ENCODE measurements at places on chromosomes 4 and X. TPM values are rescaled to one million over a fixed set of nuclear protein-coding genes. Genes with fewer than 3 reads are reported as not detected.

- H3K27me3 ChIP-seq, result no peaks in the 10 kb centered on the region
- H3K27ac ChIP-seq, result peak overlapping the region; percentile 64
- H3K4me3 ChIP-seq, result no peak overlapping the region
- no peaks in the 10 kb centered on the region for H3K36me3 ChIP-seq
These were observed 35.0 kb downstream of the PROM1 start for GRCh38 chr4:16048619-16049419.

DNA sequence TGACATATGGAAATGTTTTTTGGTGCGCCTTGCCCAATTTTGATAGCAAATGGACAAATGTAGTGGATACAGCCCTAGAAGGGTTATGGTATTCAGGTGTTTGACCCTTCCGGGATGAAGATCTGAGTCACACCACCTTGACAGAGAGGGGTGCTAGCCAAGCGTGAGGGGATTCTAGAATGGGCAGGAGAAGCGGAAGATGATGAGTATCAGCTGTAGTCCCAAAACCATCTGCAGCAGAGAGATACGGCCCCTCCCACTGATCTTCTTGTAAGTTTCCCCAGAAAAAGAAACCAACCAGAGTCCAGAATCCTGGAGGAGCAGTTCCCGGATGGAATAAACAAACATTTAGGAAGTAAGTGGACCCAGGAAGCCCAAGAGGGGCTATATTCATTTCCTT lies 18.1 kb downstream of the DCHS2 start:
- H3K36me3 ChIP-seq, result no peaks in the 10 kb centered on the region
- no peaks in the 10 kb centered on the region for H3K27me3 ChIP-seq
- DNase-seq, result no peak
- peaks cover 4% of the 10 kb centered on the region for H3K4me1 ChIP-seq
- no peak overlapping the region for H3K27ac ChIP-seq

DNA sequence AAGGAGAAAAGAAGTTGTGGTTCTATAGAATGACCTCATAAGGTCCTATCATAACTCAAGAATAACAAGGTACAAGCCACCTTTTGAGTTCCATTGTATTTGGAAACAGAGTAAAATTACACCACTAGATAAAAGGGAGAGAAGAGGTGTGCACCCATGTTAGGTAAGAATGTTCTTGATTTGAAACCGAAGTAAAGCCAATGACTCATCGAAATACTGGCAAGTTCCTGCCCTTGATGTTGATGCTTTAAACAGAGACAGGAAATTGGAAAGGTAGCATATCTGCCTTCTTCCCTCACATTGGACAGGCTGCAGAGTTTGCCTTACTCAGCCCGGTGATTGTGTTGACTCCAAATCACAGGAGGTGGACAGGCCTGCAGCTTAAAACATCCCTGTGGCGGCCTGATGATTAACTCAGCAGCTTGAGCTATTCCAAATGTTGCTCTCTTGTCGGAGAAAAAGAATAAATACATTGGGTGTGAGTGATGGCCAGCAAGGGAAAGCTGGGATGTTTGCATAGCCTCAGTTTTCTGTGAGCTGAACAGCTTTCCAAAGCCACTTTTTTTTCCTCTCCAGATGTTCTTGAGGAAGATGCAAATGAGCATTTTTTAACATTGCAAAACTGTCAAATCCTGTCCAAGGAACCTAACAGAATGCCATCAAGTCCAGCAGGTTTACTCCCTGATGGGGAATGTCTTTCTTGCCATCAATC lies 321.1 kb downstream of the NKX6-1 start:
- DNase-seq, result peak; percentile 61
- H3K27ac ChIP-seq, result no peak overlapping the region
- H3K36me3 ChIP-seq, result no peaks in the 10 kb centered on the region
- no peaks in the 10 kb centered on the region for H3K27me3 ChIP-seq
- no peaks in the 10 kb centered on the region for H3K4me1 ChIP-seq

DNA sequence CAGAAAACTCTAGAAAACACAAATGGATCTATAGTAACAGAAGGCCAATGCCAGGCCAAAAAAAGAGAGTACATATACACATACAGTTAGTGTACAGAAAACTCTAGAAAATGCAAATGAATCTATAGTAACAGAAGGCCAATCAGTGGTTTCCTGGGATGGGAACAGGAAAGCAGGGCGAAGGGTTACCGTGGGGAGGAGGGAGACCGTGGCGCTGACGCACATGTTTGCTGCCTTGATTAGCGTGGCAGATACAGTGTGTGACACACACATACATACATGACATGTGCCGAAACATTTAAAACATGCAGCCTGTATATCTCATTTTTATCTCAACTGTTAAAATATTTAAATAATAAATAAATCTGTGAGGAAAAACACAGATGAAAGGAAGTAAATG lies 14.7 kb downstream of the GAK start:
- H3K27me3 ChIP-seq, result no peaks in the 10 kb centered on the region
- no peak overlapping the region for H3K27ac ChIP-seq

DNA sequence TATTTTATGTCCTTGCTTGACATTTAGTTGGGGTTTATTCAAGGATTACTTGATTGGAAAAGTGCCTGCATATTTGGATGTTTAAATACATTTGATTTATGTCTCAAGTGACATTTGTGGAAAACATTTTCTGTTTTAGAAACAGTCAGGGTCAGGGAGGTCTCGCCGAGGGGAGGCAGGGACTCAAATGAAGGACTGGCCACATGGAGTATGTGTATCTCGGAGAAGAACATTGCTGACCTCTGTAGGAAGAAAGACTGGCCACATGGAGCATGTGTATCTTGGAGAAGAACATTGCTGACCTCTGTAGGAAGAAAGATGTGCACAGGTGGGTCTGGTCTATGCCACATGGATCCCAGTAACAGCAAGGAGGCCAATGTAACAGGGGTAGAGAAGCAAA lies 233.6 kb downstream of the TRIML1 start:
- no peaks in the 10 kb centered on the region for H3K4me1 ChIP-seq
- H3K27ac ChIP-seq, result no peak overlapping the region
- H3K36me3 ChIP-seq, result no peaks in the 10 kb centered on the region
- H3K4me3 ChIP-seq, result no peak overlapping the region
- no peaks in the 10 kb centered on the region for H3K27me3 ChIP-seq

DNA sequence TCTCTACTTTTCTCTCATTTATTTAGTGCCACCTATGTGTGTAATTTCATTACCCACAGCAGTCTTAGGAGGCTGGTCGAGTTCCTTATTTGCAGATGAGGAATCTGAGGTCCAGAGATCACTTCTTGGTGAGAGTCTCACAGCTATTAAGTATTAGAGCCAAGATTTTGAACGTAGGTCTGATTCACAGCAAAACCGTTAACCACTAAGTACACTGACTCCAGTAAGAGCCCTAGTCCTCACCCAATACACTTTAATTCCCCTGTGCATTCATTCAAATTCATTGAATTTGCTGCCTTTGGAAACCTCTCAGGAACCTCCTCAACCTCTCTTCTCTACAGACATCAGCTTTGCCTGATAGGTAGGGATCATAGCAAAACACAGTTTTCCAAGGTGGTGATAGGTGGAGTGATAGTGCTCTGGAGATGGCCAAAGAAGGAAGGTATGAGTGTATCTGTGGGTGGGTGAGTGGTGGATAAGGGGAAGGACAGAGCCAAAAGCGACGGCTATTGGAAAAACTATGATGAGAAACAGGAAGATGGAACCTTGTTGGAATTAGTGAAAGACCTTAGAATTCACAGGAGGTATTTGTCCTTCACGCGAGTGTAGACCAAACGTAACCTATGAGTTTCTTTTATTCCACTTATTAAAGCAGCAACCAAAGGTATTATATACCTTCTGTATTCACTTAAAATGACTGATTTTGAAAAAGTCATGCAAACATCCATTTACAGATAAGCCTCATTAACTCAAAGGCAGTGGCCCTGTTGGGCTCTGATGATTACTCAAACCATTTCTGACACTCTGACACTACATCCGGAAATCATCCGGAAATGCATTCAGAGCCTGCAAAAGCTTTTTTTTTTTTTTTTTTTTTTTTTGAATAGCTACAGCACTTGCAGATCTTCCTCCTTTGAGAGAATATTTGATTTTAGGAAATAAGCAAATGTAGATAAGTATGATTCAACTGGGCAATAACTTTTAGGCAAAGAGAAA lies 6.3 kb downstream of the FMR1 start:
- H3K36me3 ChIP-seq, result no peaks in the 10 kb centered on the region
- H3K4me3 ChIP-seq, result no peak overlapping the region
- DNase-seq, result no peak

GRCh38 chr4:178068136-178068535 lies 625.9 kb upstream of the AGA start:
- no peaks in the 10 kb centered on the region for H3K4me1 ChIP-seq
- H3K27ac ChIP-seq, result no peak overlapping the region
- H3K36me3 ChIP-seq, result no peaks in the 10 kb centered on the region
- H3K27me3 ChIP-seq, result no peaks in the 10 kb centered on the region

DNA sequence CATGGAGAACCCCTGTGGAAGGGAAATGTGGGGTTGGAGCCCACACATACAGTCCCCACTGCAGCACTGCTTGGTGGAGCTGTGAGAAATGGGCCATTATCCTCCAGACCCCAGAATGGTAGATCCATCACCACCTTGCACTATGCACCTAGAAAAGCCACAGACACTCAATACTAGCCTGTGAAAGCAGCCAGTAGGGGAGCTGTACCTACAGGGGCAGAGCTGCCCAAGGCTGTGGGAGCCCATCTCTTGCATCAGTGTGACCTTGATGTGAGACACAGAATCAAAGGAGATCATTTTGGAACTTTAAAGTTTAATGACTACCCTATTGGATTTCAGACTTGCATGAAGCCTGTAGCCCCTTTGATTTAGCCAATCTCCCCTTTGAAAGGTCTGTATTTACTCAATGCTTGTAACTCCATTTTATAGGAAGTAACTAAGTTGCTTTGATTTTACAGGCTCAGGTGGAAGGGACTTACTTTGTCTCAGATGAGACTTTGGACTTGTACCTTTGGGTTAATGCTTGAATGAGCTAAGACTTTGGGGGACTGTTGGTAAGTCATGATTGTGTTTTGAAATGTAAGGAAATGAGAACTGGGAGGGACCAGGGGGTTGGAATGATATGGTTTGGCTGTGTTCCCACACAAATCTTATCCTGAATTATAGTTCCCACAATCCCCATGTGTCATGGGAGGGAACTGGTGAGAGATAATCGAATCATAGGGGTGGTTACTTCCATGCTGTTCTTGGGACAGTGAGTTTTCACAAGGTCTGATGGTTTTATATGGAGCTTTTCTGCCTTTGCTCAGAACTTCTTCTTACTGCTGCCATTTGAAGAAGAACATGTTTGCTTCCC lies 352.6 kb downstream of the INPP4B start:
- H3K36me3 ChIP-seq, result no peaks in the 10 kb centered on the region
- no peak overlapping the region for H3K27ac ChIP-seq
- no peak overlapping the region for H3K4me3 ChIP-seq
- H3K4me1 ChIP-seq, result no peaks in the 10 kb centered on the region
- no peak for DNase-seq

GRCh38 chrX:50643525-50644137 lies 170.4 kb downstream of the SHROOM4 start:
- no peak overlapping the region for H3K4me3 ChIP-seq
- peaks cover 31% of the 10 kb centered on the region for H3K27me3 ChIP-seq
- no peaks in the 10 kb centered on the region for H3K4me1 ChIP-seq

GRCh38 chrX:82163701-82164100 lies 961.8 kb downstream of the SH3BGRL start:
- DNase-seq, result no peak
- H3K36me3 ChIP-seq, result no peaks in the 10 kb centered on the region
- H3K4me3 ChIP-seq, result no peak overlapping the region
- peaks cover 3% of the 10 kb centered on the region for H3K27me3 ChIP-seq

GRCh38 chrX:7272346-7272745 lies 124.4 kb upstream of the PUDP start:
- peaks cover 8% of the 10 kb centered on the region for H3K27me3 ChIP-seq
- H3K4me3 ChIP-seq, result no peak overlapping the region
- no peak for DNase-seq
- no peak overlapping the region for H3K27ac ChIP-seq
- H3K4me1 ChIP-seq, result no peaks in the 10 kb centered on the region
- H3K36me3 ChIP-seq, result no peaks in the 10 kb centered on the region

GRCh38 chr4:91127831-91128230 lies 1000.6 kb downstream of the CCSER1 start:
- no peaks in the 10 kb centered on the region for H3K36me3 ChIP-seq
- no peaks in the 10 kb centered on the region for H3K27me3 ChIP-seq
- no peak overlapping the region for H3K27ac ChIP-seq
- no peak overlapping the region for H3K4me3 ChIP-seq

DNA sequence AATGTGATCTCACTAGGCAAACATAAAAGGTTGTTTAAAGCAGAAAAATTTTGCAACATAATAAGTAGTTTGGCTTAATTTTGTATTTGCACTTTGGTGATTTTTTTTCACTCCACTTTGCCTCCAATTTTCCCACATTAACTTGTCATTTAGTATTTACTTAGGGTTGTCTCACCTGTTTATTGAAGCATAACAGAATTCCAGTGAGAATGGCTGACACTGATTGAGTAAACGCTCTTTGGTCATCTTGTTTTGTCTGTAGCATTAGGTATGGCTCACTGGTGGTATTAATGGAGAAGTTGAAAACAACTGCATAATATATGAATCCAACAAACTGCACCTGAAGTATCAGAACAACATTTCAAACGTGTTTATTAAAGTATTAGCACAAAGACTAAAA lies 799.5 kb upstream of the ADGRL3 start:
- H3K36me3 ChIP-seq, result no peaks in the 10 kb centered on the region
- H3K4me3 ChIP-seq, result no peak overlapping the region
- H3K27me3 ChIP-seq, result no peaks in the 10 kb centered on the region
- no peak overlapping the region for H3K27ac ChIP-seq
- no peaks in the 10 kb centered on the region for H3K4me1 ChIP-seq

- H3K4me3 ChIP-seq, result no peak overlapping the region
- DNase-seq, result no peak
- H3K36me3 ChIP-seq, result no peaks in the 10 kb centered on the region
- peaks cover 8% of the 10 kb centered on the region for H3K27me3 ChIP-seq
- no peaks in the 10 kb centered on the region for H3K4me1 ChIP-seq
These were observed 90.0 kb downstream of the IGSF1 start for GRCh38 chrX:131199091-131199490.

RAB41 gene
- total RNA-seq, result not detected

TSPYL2 gene
- 9.5 TPM for total RNA-seq

TMEM255A gene
- total RNA-seq, result 3.3 TPM

FAM47C gene
- not detected for total RNA-seq

SSR4 gene
- total RNA-seq, result 188 TPM

ADH4 gene
- total RNA-seq, result not detected

NDUFC1 gene
- 55.1 TPM for total RNA-seq

ADGRG2 gene
- total RNA-seq, result 16.4 TPM
